Left renal cortex interstitium (tissue), 4 donors: ENCODE measurements at places on chromosomes 5 and 9.

DNA sequence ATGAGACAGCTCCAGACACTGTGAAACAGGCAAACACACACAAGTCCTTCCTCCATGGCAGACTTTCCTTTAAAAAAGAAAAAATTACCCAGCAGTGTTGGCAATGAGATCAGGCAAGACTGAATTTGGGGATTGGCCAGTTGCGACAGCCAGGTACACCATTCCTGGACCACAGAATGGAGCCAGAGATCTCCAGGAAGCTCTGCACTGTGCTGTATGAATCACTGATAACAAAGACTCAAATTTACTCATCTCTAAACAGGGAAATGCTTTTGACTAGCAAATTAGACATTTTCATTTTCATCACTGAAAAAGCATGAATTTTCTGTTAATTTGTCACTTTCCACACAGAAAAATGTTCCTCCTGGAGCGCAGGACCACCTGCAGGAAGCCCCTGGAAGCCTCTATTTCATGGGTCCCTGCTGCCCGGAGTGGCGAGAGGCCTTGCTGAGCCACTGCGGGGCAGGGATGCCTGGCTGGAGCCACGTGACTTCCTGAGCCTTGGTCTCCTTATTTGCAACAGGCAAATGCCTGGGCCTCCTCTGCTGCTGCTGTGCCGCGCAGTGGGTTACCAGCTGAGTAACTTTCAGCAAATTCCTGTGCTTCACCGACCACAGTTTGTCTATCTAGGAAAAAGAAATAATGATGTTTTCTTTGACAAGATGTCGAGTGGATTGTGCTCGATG, 185.9 kb upstream of the ZNF618 start:
- no peak for DNase-seq

DNA sequence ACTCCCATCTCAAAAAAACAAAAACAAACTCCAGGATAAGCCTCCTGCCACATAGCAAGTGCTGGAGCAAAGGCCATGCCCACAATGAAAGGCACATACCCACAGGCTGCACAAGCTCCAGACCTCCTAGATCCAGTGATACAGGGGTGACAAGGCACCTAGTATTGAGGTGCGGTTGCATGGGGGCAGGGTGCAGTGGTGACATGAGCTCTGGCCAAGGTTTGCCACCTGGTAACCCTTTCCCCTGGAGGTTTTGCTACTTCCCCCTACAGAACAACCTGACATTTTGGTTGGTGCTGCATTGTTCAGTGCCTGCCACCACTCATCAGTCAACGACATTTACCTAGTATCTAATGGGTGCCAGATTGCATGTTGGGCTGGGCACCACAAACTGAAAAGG, 14.5 kb downstream of the CDKN2AIPNL start:
- DNase-seq, result no peak

GRCh38 chr5:125481506-125482465, 735.3 kb upstream of the ZNF608 start:
- no peak for DNase-seq

DNA sequence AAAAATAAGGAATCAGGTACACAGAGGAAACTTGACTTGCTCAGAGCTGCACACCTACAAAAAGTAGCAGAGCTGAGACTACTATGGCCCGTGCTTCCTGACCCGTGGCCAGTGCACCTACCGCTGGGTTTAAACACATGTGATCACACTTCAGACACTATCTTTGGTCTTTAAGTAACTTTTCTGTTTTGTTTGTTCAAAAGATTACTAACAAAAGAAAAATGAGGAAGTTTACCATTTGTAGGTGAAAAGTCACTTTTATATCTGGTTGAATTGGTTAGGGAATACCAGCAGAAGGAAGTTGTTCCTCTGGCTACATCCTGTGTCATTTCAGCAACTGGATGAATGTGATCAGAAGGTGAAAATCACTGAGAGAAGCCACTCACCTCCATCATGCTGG, 6.5 kb upstream of the SYK start:
- no peak for DNase-seq

DNA sequence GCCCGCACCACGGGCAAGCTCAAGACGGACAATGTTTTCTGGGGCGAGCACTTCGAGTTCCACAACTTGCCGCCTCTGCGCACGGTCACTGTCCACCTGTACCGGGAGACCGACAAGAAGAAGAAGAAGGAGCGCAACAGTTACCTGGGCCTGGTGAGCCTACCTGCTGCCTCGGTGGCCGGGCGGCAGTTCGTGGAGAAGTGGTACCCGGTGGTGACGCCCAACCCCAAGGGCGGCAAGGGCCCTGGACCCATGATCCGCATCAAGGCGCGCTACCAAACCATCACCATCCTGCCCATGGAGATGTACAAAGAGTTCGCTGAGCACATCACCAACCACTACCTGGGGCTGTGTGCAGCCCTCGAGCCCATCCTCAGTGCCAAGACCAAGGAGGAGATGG, 108.6 kb downstream of the DAB2IP start:
- DNase-seq, result no peak

GRCh38 chr9:34254141-34254913, 74.7 kb downstream of the KIF24 start:
- DNase-seq, result no peak

DNA sequence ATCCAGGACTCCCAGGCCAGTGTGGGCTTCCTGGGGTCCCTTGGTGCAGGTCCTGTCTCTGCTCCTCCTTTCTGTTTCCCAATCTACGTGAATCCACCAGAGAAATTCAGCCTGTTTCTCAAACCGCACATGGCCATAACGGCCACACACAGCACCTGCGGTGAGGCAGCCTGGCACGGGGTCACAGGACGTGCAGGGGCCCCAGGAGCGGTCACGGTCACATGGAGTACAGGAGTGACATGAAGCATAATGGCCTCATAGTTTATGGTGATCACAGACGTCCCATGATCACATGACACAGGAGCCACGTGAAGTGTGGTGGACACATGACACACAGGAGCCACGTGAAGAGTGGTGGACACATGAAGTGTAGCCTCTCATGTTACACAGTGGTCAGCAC, 248.5 kb upstream of the IRX4 start:
- DNase-seq, result no peak

- no peak for DNase-seq
Observed at GRCh38 chr9:92059661-92060060, 55.6 kb downstream of the SPTLC1 start.

DNA sequence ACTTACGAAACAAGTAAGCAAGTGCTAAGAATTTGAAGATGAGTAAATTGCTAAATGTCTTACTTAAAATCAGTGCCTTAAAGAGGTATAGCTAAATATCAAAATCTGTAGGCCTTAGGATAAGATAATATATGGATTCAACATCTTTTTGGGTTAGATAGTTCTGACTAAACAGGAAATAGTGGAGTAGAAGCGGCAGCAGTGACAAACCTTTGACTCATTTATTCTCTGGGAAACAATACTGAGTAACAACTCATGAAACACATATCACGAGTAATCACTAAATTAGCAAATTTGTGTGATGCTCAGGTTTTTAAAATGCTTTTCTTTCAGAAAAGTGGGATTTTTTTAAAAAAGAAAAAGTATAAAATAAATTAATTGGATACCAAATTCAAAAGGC, 762.1 kb upstream of the TYRP1 start:
- no peak for DNase-seq

GRCh38 chr5:178411083-178411482, 178.5 kb upstream of the PHYKPL start:
- no peak for DNase-seq

DNA sequence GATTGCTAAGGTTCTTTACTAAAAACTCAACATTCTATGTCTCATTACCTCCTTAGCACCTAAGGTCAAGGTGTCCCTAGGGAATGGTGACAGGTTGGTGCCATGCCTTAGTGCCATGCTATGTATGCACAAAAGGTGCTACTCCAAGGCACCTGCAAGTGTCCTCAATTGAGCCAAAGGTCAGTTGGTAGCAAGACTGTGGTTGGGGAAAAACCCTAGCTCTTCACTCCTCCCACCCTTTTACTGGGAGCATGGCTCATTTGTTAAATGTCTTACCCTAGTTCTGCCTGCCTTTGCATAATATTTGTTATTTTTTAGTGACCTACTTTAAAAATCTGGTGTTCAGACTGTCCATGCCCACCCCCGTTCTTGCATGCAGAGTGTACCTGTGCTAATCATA, 17.0 kb downstream of the ACO1 start:
- DNase-seq, result no peak

GRCh38 chr9:128556926-128557634, 4.7 kb downstream of the SPTAN1 start:
- DNase-seq, result no peak

GRCh38 chr5:83000428-83000827, 76.8 kb downstream of the TMEM167A start:
- DNase-seq, result no peak

DNA sequence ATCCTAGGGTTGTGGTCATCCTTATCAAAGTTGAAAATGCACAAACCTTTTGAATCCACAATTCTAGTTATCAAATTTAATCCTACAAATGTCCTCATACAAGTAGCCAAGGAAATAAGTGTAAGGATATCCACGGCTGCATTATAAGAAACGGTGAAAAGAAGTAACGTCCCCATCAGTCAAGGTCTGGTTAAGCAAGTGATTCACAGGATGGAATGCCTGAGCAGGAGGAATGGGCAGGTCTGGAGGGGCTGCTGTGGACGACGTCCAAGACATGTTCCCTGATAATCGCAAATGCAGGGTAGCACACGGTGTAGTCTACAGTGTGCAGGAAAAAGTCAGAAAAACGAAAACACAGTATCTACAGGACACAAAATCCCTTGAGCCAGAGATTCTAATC, 118.6 kb downstream of the ADAMTS2 start:
- DNase-seq, result no peak

DNA sequence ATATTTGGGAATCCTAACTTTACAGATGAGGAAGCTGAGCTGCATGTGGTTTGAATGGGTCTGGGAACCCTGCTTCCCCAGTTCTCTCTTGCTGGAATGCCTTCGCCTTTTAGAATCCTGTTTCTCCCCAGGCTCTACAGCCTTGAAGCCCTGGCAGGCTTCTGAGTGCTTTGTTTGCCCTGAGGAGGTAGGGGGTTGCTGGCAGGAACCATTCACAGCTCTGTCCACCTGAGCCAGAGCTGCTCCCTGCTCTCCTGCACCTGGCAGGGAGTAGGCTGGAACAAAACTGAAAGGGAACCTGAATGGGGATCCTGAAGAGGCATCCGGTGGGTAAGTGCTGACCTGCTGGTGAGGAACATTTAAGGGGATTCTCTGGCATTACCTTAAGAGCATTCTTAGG, 33.0 kb downstream of the KIF4B start:
- DNase-seq, result no peak

DNA sequence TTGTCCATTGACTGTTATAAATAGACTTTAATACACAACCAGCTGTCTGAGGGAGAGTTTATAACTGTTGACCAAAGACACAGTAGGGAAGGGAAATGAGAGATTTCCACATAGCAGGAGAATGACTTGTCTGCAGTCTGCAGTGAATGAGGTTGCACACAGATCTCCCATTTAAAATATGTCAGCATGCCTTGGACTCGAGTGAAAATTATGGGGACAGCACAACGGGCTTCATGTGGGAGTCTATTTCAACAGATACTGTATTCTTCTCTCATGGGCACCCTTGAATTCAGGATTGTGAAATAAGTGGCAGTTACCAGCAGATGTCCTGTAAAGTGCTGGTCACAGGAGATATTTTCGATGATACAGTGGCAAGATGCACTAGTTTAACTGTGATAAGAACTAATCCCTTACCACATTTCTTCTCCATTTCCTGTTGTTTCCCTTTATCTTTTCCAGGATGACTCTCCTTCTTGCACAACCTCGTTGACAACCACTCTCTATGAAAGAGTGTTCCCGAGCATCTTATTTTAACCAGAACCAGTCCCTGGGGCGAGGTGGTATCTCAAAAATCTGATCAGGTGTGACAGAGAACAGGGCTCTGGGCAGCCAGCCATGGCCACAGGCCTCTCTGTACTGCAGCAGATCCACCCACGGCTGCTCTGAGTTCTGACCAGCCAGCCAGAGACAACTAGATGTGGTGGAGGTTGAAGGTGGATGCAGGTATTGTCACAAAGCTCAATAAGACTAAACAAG, 51.5 kb upstream of the MAP3K1 start:
- DNase-seq, result no peak

GRCh38 chr9:35870351-35870923, at the start of gene OR13J1:
TSS of gene OR13J1 (minus strand) at chr9:35870401. CDS start at chr9:35870401, 0 bp downstream.
- no peak for DNase-seq

GRCh38 chr9:106708475-106709146, 154.4 kb upstream of the ZNF462 start:
- DNase-seq, result no peak

- DNase-seq, result no peak
Observed at GRCh38 chr5:177487975-177488374, 9.4 kb downstream of the PDLIM7 start.

DNA sequence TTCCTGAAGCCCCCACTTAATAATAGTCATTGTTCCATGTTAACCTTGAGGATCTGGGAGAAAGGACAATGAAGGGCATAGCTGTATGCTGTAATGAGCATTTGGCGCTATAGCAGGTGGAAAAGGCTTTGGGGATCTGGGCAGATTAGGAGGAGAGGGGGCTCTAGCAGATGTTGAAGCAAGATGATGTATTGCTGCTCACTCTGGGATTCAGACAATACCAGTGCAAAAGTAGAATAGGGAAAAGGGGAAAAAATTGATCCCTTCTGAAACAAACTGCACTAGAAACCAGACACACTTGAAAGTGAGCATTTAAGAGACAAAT, 575.3 kb upstream of the MEF2C start:
- DNase-seq, result no peak

GRCh38 chr9:25094518-25094917, 548.8 kb upstream of the IZUMO3 start:
- DNase-seq, result no peak

DNA sequence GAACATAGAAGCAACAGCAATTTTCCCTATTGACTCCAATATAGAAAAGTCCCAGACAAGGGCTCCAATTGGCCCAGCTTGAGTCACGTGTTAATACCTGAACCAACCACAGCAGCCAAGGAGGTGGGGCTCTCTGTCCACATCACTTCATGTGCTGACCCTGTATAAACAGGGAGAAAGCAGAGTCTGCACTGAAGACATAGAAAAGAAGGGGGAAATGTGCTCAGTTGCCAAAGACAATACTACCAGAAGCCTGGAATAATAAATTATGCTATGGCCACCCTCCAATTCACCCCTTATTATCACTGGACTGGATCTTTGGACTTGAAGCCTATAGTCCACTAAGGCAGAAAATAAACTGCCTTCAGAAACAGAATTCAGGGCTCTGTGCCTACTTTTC, 275.4 kb downstream of the EPB41L4A start:
- no peak for DNase-seq

GRCh38 chr9:16601991-16602390, 268.5 kb downstream of the BNC2 start:
- DNase-seq, result no peak

DNA sequence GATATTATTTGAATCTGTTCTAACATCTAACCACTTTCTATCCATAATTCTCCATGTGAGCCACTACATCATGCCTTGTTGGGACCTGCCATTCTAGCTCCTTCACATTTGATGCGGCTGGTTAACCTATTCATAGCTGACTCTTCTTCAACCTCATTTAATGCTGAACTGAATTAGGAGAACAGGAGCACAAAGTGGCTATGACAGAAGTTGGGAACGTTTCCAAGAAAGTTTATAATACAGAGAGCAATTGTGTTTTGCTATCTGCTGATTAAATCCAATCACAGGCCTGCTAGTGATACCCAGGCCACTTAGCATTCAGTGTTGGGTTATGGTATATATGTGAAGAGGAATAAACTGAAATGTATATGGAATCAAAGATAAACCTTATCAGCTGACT, 440.3 kb downstream of the PTPRD start:
- DNase-seq, result no peak

- DNase-seq, result no peak
Observed at GRCh38 chr9:68983008-68983411, 30.9 kb downstream of the PRKACG start.
